Left renal cortex interstitium (tissue), 4 donors: ENCODE measurements at places on chromosomes 3 and 15. TPM values are rescaled to one million over a fixed set of nuclear protein-coding genes. Genes with fewer than 3 reads are reported as not detected.

DNA sequence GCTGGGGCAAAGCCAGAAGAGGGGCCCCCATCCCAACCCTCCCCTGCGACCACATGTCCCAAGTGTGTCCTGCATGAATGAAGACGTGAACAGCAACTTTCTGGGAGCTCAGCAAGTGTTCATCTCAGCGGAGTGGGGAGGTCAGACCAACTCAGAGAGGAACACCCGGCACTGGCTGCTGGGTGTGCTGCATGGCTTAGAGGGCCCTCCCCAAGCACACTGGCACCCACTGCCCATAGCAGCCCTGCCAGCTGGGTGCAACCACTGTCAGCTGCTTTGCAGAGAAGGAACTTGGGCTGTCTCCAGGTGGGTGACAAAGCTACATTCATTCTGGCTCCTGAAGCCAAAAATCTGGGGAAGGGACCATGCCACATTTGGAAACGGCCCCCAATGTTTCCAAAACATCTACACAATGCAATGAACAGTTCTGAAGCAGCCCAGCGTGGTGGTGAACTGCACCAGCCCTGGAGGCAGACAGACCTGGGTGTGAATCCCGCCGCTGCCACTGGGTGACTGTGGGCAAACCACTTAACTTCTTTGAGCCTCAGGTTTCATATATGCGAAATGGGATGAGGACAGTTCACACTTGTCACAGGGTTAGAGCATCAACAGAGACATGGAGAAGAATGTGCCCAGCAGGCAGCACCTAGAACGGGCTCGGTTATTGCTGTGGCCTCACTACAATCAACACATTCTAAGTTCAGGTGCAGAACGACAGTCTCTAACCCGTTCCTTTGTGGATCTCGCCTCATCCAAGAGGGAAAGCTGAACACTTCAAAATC lies 145.4 kb downstream of the NUP210 start:
- DNase-seq: no peak

LEO1 gene
- polyA plus RNA-seq: 29.4 TPM

DNA sequence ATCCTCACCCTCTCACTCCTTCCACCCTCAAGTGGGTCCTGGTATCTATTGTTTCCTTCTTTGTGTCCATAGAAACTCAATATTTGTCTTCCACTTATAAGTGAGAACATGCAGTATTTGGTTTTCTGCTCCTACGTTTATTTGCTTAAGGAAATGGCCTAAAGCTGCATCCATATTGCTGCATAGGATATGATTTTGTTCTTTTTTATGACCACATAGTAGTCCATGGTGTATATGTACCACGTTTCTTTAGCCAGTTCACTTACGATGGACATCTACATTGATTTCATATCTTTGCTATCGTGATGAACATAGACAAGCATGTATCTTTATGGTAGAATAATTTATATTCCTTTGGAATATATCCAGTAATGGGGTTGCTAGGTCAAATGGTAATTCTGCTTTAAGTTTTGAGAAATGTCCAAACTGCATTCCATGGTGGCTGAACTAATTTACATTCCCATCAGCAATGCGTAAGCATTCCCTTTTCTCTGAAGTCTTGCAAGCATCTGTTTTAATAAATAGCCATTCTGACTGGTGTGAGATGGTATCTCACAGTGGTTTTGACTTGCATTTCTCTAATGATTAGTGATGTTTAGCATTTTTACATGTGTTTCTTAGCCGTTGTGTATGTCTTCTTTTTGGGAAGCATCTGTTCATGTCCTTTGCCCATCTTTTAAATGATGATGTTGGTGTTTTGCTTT lies 650.2 kb downstream of the ZNF385D start:
- DNase-seq: no peak

DNA sequence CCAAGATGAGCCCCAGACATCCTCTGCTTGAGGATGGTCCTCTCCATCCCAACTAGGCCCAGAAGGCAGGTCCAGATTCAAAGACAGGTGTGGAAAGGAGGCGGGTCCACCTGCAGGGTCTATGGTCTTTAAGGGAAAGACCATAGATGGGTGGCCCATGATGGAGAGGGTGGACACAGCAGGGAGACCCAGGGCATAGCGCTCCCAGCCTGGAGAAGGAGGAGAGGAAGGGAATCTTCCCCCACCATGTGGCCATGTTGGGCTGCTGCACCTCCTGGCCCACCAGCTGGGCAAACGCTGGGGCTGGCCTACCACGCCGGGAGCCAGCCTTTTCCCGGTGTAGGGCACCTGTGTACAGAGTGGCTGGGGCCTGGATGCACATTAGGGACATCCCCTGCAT lies 265.2 kb upstream of the TLE3 start:
- no peak for DNase-seq
